ENCODE measurements at places on chromosomes 2 and 18.

DNA sequence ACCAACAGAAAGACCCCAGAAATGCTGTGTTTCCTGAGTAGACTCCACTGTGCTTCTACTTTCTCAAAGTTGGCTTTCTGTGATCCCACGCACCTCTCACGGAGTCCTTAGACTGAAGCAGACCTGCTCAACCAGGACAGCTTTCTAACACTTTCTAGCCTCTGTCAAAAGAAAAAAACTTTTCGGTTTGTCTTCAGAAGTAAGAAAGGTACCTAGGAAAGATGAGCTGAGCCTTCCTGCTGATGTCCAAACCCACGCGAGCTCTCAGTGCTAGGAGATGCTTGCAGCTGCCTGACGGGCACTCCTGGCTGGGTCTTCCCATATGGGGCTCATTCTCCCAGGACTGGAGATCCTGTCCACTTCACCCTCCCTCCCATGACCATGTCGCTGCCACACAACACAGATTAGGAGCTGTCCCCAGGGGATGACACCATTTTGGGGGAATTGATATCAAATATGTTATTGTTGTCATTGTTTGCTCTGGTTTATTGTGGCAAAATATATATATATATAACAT is 49.2 kb upstream of the DAPL1 start:
- DNase-seq, result no peak

DNA sequence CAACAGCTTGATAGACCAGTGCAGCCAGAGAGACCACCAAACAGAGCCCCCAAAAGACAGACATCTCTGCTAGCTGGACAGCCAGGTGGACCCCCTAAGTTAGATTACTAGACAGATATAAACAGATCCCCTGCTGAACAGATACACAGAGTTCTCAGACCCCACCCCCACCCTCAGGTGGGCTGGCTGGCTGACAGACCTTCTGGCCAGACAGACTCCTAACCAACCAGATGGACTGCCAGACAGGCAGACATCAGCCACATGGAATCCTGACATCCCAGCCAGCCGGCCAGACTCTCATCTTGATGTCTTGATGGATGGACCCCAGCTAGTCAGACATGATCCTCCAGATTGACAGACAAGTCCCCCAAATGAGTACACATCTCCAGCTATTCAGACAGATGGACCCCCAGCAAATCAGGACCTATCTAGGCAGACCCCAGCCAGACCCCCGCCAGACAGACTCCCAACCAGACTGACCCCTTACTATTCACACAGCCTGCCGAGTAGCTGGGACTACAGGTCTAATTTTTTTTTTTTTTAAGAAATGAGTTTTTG is 18.0 kb downstream of the PTPN18 start:
- DNase-seq, result no peak

GRCh38 chr2:241724259-241724974 is 10.0 kb upstream of the D2HGDH start:
- DNase-seq, result no peak

- no peak for DNase-seq
Measured at GRCh38 chr2:186691231-186691630, 2.6 kb upstream of the FAM171B start.

GRCh38 chr2:150063432-150063889 is 424.0 kb downstream of the RND3 start:
- DNase-seq, result no peak

GRCh38 chr2:168149150-168149974 is 98.0 kb downstream of the STK39 start:
- no peak for DNase-seq

- no peak for DNase-seq
Measured at GRCh38 chr2:46876741-46877384, 38.7 kb downstream of the MCFD2 start.

GRCh38 chr18:35740656-35741055 is 159.1 kb downstream of the GALNT1 start:
- DNase-seq, result no peak
